ENCODE measurements at places on chromosomes 7 and 10. TPM values are rescaled to one million over a fixed set of nuclear protein-coding genes. Genes with fewer than 3 reads are reported as not detected.

- no peak for DNase-seq
These were observed 8.9 kb downstream of the FLNC start for GRCh38 chr7:128838981-128839731.

DNA sequence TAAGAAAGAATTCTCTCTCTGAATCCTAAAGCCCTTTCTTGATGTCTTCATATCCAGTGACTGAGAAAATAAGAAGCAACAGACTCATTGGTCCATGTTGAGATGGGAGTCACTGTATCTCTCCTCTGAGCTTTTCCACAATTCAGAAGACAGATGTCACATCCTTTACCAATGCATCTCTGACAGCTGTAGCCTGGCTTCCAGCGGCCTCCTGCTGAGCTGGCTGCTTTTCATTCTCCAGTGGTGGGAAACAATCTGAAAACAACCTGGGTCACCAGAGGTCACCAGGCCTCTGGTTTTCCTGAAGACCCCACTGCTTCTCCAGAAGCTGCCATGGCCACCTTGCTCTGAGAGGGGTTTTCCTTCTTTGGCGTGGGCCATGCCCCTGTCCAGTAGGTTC, 18.3 kb upstream of the RPA3 start:
- DNase-seq = no peak

DNA sequence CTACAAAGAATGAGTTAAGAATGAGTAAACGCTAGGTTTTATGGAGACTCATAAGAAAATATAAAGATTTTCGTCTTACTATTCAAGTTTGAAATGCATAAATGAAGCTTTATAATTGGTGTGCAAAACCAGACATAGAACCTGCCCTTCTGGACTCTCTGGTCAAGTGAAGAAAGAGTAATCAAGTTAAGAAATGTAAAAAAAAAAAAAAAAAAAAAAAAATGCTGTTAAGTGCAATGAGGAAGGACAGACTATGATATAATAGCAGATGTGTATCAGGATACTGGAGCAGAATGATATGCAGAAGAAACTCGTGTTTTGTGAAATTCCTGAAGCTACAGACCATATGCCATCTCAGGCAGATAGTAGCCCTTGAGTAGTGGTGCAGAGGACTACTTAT, 5.6 kb downstream of the PCGF5 start:
- DNase-seq = no peak

Gene LRRN3
- total RNA-seq = 28.0 TPM

DNA sequence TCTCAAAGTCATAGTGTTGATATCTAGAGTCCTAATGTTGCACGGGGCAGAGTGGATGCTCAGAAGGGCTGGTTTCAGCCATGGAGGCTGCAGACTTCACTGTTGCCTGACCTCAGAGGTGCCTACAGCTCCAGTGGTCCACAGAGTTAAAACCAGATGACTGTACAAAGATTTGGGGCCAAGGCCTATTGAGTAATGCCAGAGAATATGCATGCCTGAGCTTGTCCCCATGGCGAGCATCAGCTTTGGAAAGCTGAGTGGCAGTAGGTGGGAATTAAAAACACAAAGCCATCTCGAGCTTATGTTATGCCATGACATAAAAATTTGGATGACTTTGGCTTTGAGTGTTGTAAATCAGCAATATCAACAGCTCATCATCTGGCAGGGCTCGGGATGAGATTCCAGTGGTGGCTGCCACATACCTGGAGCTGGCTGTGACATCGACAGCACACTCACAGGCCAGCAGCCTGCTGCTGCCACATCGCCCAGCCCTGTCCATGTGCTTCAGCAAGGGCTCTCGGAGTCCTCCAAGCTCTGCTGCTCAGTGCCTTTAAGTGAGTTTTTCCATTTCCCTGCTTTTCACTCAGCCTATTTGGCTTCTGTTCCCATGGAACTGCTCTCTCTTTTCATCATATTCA, 379.6 kb downstream of the TNS3 start:
- DNase-seq = no peak

GRCh38 chr7:17598846-17599245, 300.4 kb downstream of the AHR start:
- DNase-seq = no peak

Gene DENND2A
- total RNA-seq = not detected

Gene LLCFC1
- total RNA-seq = not detected

Gene CYP3A7
- total RNA-seq = not detected

DNA sequence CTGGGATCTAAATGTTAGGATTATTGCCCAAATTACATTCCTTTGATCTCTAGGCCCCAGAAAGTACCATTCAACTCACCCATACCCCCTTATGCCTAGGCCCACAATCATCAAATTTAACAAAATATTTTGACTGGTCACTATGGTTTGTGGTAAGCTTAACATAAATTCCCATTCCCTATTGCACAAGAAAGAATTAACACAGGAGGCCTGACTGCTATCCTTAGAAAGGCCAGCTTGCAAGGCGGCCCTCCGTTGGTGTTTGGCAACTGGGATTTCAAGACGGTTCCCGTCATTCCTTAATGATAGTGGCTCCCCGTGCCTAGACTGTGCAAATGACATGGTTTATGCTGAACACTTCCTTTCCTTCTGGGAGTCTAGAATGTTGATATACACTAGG, 29.6 kb downstream of the ARHGAP21 start:
- no peak for DNase-seq

DNA sequence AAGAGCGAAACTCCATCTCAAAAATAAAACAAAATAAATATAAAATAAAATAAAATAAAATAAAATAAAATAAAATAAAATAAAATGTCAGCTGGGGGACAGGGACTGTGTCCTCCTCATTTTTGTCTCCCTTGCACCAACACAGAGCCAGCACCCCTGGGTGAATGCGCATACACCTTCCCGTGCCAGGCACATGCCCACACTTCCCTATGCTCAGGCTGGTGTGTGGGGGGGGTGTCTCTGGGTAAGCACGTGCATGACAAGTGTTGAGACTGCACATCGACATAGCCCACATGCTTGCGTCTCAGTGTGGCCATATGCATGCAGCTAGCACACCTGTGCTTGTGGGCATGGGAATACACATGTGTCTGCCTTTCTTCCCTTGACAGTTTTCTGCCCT, 24.7 kb upstream of the TLX1 start:
- no peak for DNase-seq
